Smooth muscle cell of the brain vasculature (primary cell): ENCODE measurements at places on chromosomes 6 and 20.

DNA sequence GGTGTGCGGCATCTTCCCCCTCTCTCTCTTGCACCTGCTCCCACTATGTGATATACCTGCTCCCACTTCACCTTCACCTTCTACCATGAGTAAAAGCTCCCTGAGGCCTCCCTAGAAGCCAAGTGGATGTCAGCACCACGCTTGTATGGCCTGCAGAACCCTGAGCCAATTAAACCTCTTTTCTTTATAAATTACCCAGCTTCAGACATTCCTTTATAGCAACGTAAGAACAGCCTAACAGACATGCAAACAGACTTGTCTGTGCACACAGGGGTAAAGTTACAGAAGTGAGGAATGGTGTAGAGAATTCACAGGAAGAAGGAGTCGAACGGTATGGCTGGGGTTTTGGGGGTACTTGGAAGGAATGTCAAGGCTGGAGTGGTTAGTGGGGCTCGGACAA is 14.8 kb upstream of the TGM2 start:
- DNase-seq: no peak

DNA sequence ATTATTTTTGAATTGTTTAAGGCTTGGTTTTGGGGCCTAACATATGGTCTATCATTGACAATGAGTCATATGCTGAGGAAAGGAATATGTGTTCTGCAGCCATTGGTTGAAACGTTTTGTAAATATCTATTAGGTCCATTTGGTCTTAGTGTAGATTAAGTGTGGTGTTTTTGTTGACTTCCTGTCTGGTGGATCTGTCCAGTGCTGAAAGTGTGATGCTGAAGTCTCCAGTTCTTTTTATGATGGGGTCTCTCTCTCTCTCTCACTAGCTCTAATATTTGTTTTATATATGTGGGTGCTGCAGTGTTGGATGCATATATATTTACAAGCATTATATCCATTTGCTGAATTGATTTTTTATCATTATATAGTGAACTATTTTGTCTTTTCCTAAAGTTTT is 727.2 kb downstream of the KHDRBS2 start:
- no peak for DNase-seq

DNA sequence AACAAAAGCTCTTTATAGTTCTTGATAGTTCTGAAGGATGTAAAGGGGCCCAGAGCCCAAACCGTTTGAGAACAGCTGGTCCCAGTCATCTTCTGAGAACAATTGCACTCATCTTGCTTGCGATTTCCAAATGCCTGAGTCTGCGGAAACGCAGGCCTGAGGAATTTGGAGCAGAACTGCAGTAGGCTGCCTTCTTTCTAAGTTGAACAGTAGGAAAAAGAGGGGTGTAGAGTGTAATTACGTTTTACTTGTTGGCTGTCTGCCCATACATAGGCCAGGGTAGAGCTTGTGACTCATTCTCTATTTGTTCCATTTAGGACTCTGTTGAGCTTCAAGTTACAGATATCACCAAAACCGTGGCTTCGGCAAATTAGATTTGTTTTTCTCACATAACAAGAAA is 42.0 kb upstream of the KIF16B start:
- no peak for DNase-seq

- no peak for DNase-seq
These were observed 193.9 kb downstream of the MMUT start for GRCh38 chr6:49269190-49269589.

DNA sequence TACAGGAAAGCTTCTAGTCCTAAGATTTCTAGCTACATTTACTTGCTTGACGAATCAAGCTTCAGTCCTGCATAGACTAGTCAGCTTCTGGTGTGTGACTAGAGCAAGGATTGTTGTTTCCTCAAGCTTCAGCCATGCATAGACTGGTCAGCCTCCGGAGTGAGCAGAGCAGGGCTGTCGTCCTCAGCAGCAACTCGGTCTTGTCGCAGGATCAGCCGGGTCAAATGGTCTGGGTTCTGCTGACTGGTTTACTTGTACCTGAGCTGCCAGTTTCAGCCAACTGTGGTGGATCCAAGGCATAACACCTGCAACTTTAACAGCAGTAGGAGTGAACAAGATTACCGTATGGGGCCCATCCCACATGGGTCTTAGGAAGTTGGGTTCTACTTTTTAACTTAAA is 10.8 kb upstream of the GMPR start:
- no peak for DNase-seq

GRCh38 chr6:105872249-105872648 is 213.9 kb upstream of the PRDM1 start:
- DNase-seq: no peak

DNA sequence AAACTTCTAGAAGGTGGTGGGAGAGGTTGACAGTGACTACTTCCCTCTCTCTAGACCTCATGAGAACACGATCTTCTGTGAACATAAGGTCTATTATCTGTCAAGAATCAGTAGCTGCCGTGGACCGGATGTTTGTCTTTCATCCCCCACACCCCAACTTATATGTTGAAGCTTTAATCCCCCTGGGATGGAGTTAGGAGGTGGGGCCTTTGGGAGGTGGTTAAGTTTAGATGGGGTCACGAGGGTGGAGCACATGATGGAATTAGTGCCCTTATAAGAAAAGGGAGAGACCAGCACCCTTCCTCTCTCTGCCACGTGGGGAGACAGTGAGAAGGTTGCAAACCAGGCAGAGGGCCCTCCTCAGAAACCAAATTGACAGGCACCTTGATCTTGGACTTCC is 409.1 kb downstream of the QKI start:
- DNase-seq: no peak

DNA sequence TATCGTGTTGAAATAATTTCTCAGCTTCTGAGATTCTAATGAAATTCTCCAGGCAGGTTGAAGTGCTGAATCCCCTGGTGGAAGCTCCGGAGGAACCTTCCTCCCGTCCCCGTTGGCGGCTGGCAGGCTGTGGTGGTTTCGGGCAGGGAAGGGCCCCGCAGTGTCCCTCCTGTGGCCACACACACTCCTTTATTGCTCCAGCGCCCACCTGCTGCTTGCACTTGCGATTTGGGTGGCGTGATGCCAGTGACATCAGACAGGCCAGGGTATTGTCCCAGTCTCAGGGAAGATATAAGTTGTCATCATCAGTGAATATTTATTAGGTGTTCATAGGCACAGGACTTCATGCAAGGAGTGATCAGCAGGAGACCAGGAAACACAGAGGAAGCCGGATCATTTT is 530.4 kb downstream of the QKI start:
- DNase-seq: no peak

DNA sequence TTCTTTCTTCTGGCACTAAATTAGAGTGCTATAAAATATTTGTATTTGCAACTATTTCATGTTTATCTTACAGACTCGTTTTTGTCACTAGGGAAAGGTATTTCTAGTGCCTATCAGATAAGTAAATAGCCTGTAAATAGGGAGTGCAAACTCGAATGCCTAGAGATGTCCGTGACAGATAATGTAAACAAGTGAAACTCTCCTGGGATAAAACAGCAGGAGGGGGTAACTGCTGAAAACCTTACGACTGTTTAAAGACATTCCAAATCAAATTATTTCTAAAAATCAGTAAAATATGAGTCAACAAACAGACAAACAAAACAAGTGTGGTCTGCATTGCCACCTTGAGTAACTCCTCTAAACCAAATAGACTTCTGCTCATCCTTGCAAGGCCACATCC is 932.1 kb downstream of the EYS start:
- DNase-seq: no peak

DNA sequence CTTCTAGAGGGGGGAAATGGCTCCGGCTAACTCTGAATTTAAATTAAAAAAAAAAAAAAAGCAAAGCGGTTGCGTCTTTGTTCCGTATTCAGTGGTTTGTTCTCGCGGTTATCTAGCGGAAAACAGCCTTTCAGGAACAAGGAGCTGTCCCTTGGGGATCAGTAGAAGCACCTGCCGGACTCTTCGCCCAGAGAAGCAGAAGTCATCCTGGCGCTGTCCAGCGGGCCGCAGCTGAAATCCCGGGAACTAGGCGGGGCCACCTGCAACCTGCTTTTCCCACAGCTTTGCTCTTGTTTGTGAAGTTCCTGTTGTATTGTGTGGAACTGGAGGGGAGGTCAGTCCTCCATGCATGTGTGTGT is 43.9 kb upstream of the GJE1 start:
- no peak for DNase-seq

GRCh38 chr6:107491760-107492660 is 2.1 kb downstream of the SOBP start:
- DNase-seq: peak; percentile 57

GRCh38 chr20:62492711-62493110 is 16.9 kb upstream of the GATA5 start:
- DNase-seq: no peak

DNA sequence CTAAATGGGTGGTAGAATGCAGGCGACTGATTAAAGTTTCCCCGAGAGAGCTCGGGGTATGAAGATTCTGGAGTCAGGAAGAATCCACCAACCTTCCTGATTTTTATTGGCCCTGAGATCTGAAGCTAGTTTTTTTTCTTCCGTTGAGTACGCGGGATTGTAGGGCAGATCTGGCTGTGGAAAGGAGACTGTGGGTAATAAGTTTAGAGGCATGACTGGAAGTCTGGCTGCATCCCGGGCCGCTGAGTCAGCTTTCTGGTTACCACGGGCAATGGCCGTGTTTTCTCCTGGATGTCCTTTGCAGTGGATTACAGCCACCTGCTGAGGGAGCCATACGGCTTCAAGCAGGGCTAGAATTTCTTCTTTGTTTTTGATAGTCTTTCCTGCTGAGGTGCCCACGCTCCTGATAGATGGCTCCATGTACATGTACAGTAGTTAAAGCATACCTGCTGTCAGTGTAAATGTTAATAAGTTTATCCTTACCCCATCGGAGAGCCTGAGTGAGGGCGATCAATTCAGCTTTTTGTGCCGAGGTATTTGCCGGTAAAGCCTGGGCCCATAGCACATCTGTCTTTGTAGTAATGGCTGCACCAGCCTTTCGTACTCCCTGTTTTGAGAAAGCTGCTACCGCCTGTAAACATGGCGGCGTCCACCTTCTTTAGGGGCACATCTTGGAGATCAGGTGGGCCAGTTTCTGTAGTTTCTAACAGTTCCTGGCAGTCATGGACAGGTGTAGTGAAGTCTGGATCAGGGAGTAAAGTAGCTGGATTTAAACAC is 154.0 kb downstream of the TRIM27 start:
- DNase-seq: no peak

- no peak for DNase-seq
These were observed 5.1 kb upstream of the EPHA7 start for GRCh38 chr6:93424303-93425064.

DNA sequence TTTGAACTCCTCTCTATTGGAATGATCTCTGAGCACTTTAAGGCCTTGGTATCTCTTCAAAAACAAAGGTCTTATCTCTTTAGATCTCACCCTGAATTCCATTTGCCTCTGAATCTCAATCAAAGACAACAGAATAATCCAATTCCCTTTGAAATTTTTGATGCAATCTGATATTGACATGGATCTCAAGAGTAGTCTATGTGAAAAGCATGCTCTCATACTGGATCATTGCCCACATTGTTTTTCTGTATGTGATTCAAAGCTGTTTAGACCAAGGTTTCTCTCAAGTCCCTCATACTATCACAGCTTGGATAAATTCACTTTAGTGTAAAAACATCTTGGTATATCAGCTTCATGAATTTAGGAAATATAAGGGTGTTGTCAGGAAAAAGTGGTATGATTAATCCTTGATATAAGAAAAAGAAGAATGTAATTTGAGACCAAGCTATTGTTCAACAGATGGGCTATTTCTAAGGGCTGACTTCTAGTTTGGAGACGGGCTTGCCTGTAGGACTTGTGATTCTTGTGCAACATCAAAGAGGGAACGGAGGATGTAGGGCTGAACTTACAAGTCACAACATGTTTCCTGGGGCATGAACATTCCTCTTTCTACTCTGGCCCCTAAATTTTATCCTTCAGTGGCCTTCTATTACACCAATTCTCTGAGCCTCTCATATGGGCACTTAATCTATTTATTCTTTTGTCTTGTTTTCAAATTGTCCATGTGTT is 77.9 kb upstream of the CITED2 start:
- no peak for DNase-seq

GRCh38 chr6:70379473-70380013 is 33.8 kb upstream of the FAM135A start:
- no peak for DNase-seq

- no peak for DNase-seq
These were observed 31.1 kb downstream of the POFUT1 start for GRCh38 chr20:32238483-32239425.

DNA sequence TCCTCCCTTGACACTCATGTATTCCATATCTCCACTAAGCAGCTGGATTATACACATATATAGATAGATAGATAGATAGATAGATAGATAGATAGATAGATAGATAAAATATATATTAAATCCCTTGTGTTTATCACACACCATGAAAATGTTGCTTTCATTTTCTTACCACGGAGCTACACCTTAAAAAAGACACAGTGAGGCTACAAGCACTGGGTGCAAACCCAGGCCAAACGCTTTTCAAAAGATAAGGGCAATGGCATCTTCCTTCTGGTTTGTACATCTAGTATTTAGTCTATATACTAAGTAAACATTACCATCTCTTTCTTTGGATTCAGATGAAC is 377.1 kb downstream of the ESR1 start:
- no peak for DNase-seq

DNA sequence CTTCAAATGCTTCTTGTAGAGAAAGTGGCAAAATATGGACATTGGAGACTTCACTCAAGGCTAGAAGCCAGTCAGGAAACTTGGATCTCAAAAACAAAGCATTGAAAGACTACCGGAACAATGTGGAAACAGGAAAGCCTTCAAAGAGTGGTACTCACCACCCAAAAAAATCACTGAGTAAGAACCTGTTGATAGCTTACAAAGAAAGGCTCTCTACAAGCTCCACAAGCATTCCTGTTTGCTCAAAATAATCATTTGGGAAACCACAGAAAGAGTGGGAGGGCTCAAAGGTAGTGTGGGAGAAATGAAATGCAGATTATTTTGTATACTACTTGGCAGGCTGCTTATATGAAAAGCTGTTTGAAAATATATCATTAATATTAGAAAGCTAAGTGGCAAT is 9.5 kb upstream of the DST start:
- DNase-seq: no peak

DNA sequence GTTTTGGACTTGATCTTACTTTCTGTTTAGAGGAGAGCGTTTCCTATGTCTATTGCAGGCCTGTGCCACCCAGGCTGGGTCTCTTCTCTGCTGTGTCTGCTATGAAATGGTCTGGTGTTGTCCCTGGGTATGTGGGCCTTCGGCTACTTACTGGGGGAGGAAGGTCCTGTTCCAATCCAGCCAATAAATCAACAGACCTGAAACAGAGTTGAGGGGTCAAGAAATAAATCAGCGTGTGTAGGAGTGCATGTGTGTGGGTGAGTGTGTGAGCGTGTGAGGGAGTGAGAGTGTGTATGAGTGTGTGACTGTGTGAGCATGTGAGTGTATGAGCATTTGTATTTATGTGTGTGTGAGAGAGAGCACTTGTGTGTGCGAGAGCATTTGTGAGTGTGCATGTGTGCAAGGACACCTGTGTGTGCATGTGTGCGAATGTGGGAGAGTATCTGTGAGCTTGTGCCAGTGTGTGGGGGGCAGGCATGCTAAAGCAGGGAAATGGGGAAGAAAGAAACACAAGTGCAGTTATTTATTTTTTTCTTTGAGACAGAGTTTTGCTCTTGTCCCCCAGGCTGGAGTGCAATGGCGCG is 86.3 kb upstream of the PMEPA1 start:
- DNase-seq: no peak

- DNase-seq: no peak
These were observed 37.8 kb downstream of the MARCKS start for GRCh38 chr6:113894712-113895674.

- DNase-seq: no peak
These were observed 114.0 kb downstream of the AFG1L start for GRCh38 chr6:108408861-108409260.
